ENCODE measurements at places on chromosomes 13 and 19. TPM values are rescaled to one million over a fixed set of nuclear protein-coding genes. Genes with fewer than 3 reads are reported as not detected.

GRCh38 chr13:107867701-107868661 is 347.4 kb downstream of the LIG4 start:
- peak overlapping the region; percentile 32 for H3K4me3 ChIP-seq
- H3K27ac ChIP-seq, result no peak overlapping the region

Gene LIG1
- 146 TPM for total RNA-seq

GRCh38 chr13:46866150-46866549 is 30.7 kb downstream of the HTR2A start:
- no peaks in the 10 kb centered on the region for H3K36me3 ChIP-seq
- peaks cover 3% of the 10 kb centered on the region for H3K27me3 ChIP-seq
- no peak overlapping the region for H3K27ac ChIP-seq
- no peak overlapping the region for H3K4me3 ChIP-seq
- no peak for DNase-seq
- H3K4me1 ChIP-seq, result no peaks in the 10 kb centered on the region

- H3K27ac ChIP-seq, result no peak overlapping the region
- no peak overlapping the region for H3K4me3 ChIP-seq
- H3K36me3 ChIP-seq, result no peaks in the 10 kb centered on the region
- peaks cover 17% of the 10 kb centered on the region for H3K4me1 ChIP-seq
- DNase-seq, result peak; percentile 24
Measured at GRCh38 chr13:102580552-102581169, 16.1 kb upstream of the TPP2 start.

DNA sequence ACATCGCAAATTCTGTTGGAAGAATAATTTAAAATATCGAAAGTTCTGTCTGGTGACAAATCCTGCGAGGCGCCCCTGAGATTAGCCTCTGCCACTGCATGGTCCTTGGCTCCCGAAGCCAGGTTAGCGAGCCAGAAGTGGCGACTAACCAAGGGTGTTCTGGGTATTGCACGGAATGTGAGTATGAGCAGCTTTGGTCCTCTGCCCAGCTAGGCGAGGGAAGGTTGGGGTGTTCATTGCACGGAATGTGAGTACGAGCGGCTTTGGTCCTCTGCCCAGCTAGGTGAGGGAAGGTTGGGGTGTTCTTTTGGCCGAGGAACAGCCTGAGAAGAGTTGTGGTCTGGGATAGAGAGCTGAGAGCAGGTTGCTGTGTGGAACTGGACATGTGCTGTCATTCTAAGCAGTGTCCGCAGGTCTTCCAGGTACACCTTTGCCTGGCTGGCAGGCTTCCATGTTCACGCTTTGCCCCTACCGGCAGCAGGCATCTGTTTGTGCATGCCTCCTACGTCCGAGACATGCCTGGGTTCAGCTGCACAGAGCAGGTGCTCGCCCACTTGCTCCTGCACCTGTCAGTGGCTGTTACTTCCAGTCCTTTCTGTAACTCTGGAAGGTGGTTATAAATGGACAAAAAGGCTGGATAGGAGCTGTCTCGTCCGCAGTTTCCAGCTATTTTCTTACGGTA is 18.3 kb upstream of the TEX29 start:
- peaks cover 27% of the 10 kb centered on the region for H3K4me1 ChIP-seq
- H3K36me3 ChIP-seq, result peaks cover 76% of the 10 kb centered on the region
- no peak for DNase-seq
- no peaks in the 10 kb centered on the region for H3K27me3 ChIP-seq
- H3K27ac ChIP-seq, result no peak overlapping the region

DNA sequence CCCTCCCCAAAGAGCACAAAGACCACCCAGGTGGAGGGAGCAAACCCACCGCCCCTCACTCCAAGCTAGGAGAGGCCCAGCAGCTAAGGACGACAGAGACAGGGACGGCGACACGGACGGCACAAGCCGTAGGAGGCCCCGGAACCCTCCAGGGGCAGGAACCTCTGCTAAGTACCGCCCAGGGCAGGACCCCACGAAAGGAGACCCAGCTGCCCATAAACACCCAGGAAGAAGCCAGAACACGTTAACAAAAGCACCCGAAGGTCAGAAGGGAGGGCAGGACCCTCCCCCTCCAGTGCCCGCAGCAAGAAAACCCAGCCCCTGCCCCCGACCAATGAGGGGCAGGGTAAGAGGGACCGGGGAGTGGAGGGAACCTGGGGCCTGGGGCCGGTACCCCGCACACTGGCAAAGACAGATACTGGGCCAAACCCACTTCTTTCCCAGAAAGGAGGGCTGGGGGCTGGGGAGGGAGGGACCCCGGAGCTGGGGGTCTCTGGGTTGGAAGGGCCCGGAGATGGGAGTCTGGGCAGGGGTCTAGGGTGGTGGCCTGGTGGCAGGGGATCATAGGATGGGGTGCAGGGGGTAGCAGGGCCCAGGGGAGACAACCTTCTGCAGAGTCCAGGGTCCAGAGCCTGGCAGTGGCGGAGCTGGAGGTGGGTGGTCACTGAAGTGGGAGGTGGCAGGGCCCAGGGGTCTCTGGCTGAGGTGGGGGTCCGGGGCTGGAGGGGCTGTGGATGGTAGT is 2.4 kb downstream of the BTBD2 start:
- H3K4me3 ChIP-seq, result peak overlapping the region; percentile 11
- H3K4me1 ChIP-seq, result peaks cover 10% of the 10 kb centered on the region

GRCh38 chr13:105365831-105366230 is 1169.6 kb downstream of the EFNB2 start:
- no peaks in the 10 kb centered on the region for H3K36me3 ChIP-seq
- no peak overlapping the region for H3K27ac ChIP-seq
- no peak overlapping the region for H3K4me3 ChIP-seq
- DNase-seq, result no peak
- H3K4me1 ChIP-seq, result no peaks in the 10 kb centered on the region

GRCh38 chr13:44336934-44337333 is 36.7 kb upstream of the SERP2 start:
- DNase-seq, result no peak
- peaks cover 2% of the 10 kb centered on the region for H3K4me1 ChIP-seq
- H3K27me3 ChIP-seq, result no peaks in the 10 kb centered on the region
- H3K36me3 ChIP-seq, result no peaks in the 10 kb centered on the region
- H3K4me3 ChIP-seq, result no peak overlapping the region

- H3K4me3 ChIP-seq, result no peak overlapping the region
- H3K4me1 ChIP-seq, result peaks cover 8% of the 10 kb centered on the region
- DNase-seq, result no peak
- no peak overlapping the region for H3K27ac ChIP-seq
Measured at GRCh38 chr13:28297341-28297740, 159.0 kb downstream of the PAN3 start.

- peaks cover 2% of the 10 kb centered on the region for H3K27me3 ChIP-seq
- no peaks in the 10 kb centered on the region for H3K4me1 ChIP-seq
- H3K4me3 ChIP-seq, result no peak overlapping the region
Measured at GRCh38 chr13:26881154-26881553, 120.6 kb upstream of the GPR12 start.

- H3K4me1 ChIP-seq, result no peaks in the 10 kb centered on the region
- H3K36me3 ChIP-seq, result no peaks in the 10 kb centered on the region
- H3K27ac ChIP-seq, result no peak overlapping the region
- no peak for DNase-seq
Measured at GRCh38 chr13:109671919-109672318, 114.5 kb downstream of the IRS2 start.

DNA sequence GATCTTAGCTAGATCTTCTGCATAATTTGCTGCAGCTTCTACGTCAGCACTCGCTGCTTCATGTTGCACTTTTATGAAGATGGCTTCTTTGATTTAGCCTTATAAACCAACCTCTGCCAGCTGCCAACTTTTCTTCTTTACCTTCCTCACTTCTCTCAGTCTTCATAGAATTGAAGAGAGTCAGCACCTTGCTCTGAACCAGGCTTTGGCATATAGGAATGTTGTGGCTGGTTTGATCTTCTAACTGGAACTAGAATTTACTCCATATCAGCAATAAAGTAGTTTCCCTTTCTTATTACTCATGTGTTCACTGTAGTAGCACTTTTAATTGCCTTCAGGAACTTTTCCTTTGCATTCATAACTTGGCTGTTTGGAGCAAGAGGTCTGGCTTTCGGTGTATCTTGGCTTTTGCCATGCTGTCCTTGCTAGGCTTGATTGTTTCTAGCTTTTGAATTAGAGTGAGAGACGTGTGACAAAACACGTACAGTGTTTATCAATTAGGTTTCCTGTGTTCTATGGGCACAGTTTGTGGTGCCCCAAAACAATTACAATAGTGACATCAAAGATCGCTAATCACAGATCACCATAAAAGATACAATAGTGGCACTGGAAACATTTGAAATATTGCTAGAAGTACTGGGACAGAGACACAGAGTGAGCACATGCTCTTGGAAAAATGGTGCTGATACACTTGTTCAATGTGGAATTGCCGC is 50.7 kb downstream of the NDFIP2 start:
- peaks cover 34% of the 10 kb centered on the region for H3K4me1 ChIP-seq
- H3K4me3 ChIP-seq, result no peak overlapping the region
- H3K27ac ChIP-seq, result no peak overlapping the region
- no peaks in the 10 kb centered on the region for H3K27me3 ChIP-seq

Gene ZNF878
- 0.28 TPM for total RNA-seq

Gene F10
- total RNA-seq, result not detected

GRCh38 chr19:3698386-3698950 is 1.8 kb downstream of the PIP5K1C start:
- H3K27ac ChIP-seq, result no peak overlapping the region
- H3K4me3 ChIP-seq, result peak overlapping the region; percentile 57
- H3K36me3 ChIP-seq, result no peaks in the 10 kb centered on the region
- DNase-seq, result no peak
- no peaks in the 10 kb centered on the region for H3K27me3 ChIP-seq
- peaks cover 16% of the 10 kb centered on the region for H3K4me1 ChIP-seq

Gene MBD3
- total RNA-seq, result 66.8 TPM

Gene TMEM255B
- 0.63 TPM for total RNA-seq

Gene ANGPTL8
- not detected for total RNA-seq

Gene DKKL1
- not detected for total RNA-seq
